Tibial nerve (tissue), 4 donors: ENCODE measurements at places on chromosomes 6 and 20.
A peak's percentile ranks its signal among the peaks of the same experiment; 100 is the strongest.

- DNase-seq, result no peak
These were observed 1021.6 kb upstream of the FLRT3 start for GRCh38 chr20:15359056-15359455.

GRCh38 chr6:37260040-37260439, 2.1 kb upstream of the TMEM217 start:
- DNase-seq, result no peak

- no peak for DNase-seq
These were observed 9.8 kb downstream of the NEDD9 start for GRCh38 chr6:11222385-11223277.

DNA sequence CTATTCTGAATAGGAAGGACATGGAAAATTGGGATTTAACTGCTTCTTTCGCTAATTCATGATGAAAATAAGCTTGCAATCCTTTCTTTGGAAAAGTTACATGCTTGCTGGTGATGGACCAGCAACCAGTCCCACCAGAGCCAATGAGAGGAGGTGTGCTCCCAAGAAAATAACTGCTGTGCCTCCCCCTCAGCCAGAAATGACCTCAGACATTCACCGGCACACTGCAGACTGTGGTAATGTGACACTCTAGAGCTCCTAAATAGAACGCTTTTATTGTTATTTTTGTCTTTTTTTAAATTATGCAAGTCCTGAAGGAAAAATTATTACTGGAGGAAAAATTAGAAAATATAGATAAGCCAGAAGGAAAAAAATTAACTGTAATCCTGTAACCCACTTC, 2.6 kb downstream of the PYGB start:
- no peak for DNase-seq

- no peak for DNase-seq
These were observed 3.3 kb downstream of the C20orf202 start for GRCh38 chr20:1206366-1207148.

DNA sequence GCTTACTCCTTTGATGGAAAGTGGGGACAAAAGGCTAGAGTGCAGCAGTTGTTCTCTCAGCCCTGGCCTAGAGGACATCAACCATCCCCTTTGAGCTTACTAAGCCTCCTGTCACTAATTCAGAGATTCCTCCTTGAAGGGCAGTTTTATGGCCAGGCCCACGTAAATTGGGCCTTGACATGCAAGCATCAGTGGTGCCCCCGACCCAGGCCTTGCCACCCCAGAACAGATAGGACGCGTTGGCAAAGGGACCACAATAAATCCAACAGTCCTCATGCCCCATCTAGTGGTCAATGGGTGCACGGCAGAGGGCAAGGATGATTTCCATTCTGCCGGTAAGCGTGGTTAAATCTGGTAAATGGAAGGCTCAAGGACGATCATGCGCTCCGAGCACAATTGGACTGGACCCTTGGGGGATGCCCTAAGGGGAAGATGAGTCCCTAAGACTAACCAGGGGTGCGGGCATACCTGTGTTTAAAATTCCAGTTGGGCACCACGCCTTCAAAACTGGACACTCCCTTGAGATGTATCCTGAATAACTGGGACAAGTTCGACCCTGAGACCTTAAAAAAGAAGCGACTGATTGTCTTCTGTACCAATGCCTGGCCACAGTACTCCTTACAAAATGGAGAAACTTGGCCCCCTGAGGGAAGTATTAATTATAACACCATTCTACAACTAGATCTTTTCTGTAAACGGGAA, 32.6 kb downstream of the CEP85L start:
- peak; percentile 76 for DNase-seq

GRCh38 chr20:25398376-25399036, 7.9 kb upstream of the ABHD12 start:
- DNase-seq, result no peak

DNA sequence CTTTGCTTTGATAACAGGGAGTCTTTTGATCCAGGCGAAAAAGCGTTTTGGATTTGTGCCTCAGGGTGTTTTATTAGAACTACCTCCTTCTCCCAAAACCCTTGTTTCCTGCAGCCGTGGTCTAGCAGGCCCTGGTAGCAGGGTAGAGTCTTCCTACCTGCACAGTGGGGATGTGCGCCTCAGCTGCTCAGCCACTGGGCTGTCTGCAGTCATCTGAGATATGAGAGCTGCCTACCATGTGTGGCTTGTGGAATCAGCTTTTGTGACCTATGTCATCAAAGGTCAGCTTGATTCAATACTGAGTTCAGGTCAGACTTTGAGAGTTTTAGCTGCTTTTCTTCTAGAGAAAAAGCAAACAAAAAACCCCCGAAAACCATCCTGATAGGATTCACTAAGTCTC, 279.5 kb downstream of the CLIC5 start:
- no peak for DNase-seq

- no peak for DNase-seq
These were observed 360.6 kb downstream of the RIMS1 start for GRCh38 chr6:72246926-72247325.

DNA sequence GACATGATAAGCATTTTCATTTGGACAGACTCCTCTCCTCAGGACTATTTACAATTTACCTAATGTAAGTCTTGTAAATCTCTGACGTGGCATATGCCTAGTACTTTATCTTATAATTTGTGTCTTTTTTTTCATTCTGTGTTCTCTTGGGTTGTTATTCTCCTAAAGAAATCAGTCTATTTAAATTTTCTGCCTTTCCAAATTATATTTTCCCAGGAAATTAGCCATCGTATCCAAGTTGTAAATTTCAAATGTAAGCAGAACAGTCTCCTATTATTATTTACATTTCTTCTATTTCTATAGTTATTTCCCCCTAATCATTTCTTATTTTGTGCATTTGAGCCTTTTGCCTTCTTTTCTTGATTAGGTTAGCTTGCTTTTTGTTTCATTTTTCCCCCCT, 17.5 kb upstream of the BCAS4 start:
- no peak for DNase-seq
